Stimulated activated CD4-positive, alpha-beta T cell treated with anti-CD3 and anti-CD28 coated beads, Interleukin-1b, Interleukin-23, amount 100 ng/mL, for 24 hours (primary cell): ENCODE measurements at places on chromosomes 16 and 17.

- DNase-seq: no peak
Observed at GRCh38 chr17:307741-308507, 44.7 kb downstream of the RPH3AL start.

- DNase-seq: no peak
Observed at GRCh38 chr16:75262104-75262799, 10.8 kb upstream of the BCAR1 start.

GRCh38 chr16:63037761-63038396 is 1001.6 kb upstream of the CDH8 start:
- DNase-seq: no peak

- no peak for DNase-seq
Observed at GRCh38 chr16:72853575-72854266, 194.2 kb downstream of the ZFHX3 start.

DNA sequence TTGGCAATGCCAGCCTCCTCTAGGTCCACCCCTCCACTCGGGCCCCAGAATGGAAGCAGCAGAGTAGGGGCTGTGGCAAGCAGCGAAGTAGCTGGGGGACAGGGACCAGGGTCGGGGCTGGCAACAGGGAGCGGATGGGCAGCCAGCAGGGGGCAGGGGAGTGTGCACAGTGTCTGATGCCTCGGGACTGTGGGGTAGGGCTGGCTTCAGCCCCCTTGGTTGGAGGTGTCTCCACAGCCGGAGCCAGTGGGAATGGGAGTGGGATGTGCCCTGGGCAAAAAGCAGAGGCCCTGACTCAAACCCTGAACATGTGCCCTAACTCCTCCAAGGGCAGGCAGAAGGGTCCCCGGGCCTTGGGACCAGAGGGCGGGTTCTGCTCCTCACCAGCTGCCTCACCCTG is 18.5 kb upstream of the ARHGAP27 start:
- DNase-seq: no peak

DNA sequence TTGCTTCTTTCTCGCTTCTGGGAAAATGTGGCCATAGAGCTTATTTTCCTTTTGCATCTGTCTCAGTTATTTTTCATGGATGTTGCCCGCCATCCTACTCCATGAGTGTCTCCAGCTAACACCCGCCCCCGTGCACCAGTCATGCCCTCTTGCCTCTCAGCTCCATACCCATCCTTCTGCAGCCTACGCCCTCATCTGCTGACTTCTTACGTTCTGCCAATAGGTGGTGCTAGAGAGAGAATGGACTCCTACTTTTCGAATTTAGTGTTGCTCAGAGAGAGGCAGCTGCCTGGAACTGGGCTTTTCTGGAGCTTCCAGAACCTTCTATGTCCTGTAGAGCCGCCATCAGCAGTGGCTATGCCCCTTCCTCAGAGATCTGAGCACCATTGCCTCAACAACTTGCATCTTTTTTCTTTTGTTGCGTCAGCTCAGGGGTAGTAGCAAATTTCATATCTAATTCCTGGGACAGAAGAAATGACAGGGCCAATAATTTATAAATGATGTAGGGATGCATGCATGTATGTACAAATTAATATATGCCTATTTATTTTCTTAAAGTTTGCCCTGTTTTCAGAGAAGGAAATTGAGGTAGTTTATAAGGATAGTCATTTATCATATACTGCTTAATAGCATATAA is 119.7 kb upstream of the MYOCD start:
- no peak for DNase-seq

- no peak for DNase-seq
Observed at GRCh38 chr17:57587193-57587969, 157.7 kb downstream of the CCDC182 start.

DNA sequence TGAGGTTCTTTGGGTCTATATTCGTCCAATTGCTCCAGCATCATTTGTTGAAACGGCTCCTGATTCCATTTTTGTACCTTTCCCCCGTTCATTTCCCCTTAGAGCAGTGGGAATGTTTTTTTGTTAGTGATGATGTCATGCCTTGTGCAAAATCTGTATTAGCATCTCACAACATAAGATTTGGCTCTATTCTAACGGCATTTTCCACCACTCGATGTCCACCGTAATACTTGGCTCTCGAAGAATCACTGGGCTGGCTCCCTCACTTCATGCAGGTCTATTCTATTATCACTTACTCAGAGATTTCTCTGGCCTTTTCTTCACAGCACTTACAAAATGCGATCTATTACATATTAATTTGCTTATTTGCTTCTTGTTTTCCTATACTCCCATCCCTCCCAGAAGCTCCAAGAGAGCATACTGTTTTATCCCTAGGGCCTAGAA is 571 bp upstream of the NME1 start:
- no peak for DNase-seq

- DNase-seq: no peak
Observed at GRCh38 chr16:87233928-87234327, 83.3 kb downstream of the C16orf95 start.

DNA sequence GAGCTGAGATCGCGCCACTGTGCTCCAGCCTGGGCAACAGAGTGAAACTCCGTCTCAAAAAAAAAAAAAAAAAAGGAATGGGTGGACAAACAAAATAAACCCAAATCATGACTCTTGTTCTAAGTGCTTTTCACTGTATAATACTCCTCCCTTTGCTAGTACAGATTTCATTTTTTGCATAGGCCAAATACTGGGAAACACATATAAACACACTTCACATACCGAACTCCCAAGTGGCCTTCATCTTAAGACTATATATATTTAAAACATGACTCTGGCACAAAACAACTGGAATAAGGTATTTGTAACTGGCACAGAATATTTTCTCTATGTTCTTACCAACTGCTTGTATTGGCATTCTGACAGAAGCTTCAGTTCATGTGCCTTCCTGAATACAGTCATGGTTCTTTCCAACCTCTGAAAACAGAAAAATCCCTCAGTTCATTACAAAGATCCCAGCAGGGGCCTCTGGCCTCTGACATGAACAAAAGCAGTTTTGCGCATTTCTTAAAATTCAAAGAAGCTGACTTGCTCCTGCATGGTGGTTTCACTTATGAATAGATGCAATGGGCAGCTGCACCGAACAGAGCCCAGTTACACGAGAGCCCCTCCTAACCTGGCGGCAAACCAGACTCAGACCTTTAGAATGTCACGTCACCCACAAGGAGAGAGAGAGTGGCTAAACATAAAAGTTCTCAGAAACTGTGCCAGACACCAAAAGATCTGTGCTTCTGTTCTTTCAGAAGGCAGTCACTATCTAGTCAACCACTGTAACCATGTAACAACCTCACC is 19.1 kb upstream of the COPRS start:
- peak; percentile 22 for DNase-seq

DNA sequence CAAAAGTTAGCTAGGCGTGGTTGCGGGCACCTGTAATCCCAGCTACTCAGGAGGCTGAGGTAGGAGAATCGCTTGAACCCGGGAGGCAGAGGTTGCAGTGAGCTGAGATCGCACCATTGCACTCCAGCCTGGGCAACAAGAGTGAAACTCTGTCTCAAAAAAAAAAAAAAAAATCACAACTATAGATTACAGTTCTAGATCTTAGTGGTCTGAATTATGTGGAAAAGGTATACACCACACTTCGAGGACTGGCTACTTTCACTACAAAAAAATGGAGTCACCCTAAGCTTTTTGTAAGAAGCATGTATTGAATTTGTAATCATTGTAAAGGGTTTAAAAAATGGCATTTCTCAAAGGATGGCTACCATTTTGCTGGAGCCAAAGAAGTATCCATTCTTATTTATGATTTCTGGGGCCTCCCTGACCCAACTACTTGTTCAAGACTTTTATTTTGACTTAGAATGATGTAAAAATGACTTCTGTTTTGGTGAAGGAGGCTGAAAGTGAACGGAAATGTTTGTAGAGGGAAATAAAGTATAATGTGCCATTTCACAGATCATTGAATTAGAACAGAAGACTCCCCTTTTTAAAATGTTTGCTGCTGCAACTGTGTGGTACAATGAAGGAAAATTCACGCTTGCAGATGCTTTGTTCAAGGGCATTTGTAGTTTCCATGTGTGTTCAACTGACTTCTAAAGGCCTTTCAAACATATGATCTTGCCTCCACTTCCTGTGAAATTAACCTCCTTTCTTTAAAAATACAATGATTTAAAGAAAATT is 37.1 kb upstream of the NOL11 start:
- no peak for DNase-seq

DNA sequence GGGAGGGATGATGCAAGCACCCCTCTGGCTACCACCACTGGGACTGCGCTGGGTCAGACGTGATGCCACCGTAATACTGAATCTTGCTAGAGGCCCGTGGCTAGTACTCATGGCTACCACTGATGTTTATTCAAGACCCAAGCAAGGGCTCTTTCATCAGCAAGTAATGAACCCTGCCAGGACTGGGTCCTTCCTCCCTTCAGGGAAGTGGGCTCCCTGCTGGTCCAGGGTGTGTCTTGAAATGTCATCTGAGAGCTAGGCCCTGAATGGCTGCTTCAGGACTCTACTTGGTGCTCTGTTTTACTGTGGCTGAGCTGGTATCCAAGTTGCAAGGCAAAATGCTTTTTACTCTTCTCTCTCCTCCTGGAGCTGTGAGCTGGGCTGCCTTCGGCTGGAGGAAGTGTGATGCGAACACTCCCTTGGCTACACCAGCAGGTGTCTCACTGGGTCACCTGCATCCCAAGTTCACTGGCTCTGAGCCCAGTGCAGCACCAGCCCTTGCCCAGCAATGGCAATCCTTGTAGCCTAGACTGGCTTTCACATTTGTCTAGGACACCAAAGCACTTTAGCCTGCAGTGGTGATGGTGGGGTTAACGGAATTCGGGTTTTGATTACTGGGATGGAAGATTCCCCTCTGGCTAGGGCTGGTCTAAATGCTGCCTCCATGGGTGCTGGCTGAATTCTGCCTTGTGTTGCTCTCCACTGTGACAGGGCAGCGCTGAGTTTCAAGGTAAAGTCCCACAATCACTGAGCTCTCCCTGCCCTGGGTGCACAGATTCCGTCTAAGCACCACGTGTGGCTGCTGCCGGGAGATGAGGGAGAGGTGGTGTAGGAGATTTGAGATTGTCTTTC is 98.6 kb downstream of the USP22 start:
- no peak for DNase-seq

DNA sequence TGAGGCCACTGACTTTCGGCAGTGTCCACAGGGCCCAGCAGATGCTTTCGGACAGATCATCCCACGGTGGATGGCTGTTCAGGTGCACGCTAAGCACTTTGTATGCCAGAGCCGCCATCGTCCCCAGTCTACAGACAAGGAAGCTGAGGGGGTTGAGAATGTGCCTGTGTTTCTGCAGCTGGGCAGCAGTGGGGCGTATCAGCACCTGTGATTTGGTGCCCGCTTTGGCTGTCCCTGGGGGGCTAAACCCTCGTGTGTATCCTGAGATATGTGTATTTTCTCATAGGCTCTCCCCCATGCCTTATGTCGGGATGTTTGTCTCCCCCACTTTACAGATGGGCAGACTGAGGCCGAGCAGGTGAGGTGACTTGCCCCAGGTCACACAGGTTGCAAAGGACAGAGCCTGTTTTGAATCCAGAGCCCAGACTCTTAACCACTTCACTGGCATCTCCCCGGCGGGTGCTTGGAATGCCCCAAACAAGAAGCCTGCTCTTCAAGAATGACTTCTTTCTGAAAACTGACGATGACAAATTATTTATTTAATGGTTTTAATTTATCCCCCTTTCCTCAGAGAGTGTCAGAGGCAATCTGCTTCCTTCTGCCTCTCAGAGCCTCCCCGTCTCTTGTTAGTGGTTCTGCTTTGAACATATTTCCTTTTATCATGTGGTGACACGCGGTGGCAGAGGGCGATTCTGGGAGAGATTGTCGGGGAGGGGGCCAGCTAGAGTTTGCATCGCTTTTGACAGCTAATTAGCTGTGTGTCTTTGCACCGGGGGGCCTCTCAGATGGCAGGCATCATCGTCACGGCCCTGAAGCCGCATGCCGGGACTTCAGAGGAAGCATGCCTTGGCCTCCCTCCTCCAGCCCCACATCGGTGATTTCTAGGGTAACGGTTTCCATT is 149.6 kb upstream of the CIBAR2 start:
- DNase-seq: no peak

GRCh38 chr16:27977966-27978365 is 85.5 kb downstream of the GSG1L start:
- no peak for DNase-seq
